ENCODE measurements at places on chromosomes 7 and 10.

DNA sequence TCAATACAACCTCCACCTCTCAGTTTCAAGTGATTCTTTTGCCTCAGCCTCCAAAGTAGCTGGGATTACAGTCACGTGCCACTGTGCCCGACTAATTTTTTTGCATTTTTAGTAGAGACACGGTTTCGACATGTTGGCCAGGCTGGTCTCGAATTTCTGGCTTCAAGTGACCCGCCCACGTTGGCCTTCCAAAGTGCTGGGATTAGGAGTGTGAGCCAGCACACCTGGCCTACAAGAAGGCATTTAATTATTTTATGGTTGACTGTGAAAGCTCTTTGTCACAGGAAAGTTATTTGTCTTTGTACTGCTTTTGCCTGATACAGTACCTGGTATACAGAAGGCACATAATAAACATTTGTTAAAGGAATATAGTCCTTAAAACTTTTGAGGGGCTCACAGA lies 12.9 kb downstream of the MYOZ1 start:
- no peak for DNase-seq

DNA sequence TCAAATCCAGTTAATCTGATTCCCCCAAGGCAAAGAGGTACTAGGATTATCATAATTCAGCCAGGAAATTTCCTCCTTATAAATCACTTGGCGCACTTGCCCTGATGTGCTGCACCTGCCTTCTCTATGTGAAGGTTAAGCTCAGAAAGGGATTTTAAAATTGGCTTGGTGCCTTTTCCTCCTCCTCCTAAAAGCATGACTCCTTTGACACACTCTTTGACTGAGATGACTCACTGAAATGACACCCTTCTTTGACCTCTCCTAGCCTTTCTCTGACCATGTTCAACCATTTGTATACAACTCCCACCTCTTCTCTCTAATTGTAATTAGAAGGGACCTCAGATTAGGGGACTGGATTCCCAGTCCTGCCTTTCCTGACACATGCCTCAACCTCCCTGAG lies 46.5 kb downstream of the ABLIM1 start:
- no peak for DNase-seq

- DNase-seq, result no peak
Measured at GRCh38 chr7:7439564-7439963, 96.1 kb downstream of the COL28A1 start.

GRCh38 chr7:18425838-18426445 lies 69.6 kb upstream of the HDAC9 start:
- DNase-seq, result no peak
